ENCODE measurements at places on chromosomes 11 and 22.

- no peak for DNase-seq
Measured at GRCh38 chr11:74744277-74744676, 4.4 kb upstream of the RNF169 start.

GRCh38 chr11:64251016-64251752 is at the start of gene PLCB3:
TSS of gene PLCB3 (plus strand) at chr11:64251530. CDS start at chr11:64251650, 120 bp downstream.
- no peak for DNase-seq

DNA sequence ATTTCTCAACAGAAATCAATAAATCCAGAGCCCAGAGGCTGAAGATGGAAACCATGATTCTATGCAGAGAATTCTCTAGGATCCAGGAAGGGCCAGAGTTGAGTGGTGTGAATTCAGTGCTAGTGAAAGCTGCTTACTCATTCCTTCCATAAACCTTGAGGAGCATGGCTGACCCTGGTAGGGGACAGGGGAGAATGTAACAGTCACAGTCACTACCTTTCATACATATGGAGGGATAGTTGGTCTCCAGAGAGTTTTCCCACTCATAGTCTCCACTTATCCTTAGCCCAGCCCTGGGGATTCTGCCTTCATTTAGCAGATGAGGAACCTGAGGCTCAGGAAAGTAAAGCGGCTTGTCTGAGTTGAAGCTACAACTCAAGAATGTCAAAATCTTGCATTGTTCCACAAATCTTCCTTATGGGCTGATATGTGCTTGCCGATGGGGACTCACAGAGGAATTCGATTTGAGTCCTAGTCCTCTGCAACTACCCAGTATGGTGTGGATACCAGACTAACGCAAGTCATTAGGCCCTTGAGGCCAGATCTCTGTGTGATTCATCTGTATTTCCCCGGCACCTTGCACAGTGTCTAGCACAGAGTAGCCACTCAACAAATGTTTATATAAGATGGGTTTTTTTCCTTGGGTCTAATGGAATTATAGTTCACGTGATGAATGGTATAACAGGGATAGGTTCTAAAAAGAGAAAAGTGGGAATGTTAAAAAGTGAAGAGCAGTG is 3.7 kb upstream of the ANAPC15 start:
- DNase-seq = no peak

- no peak for DNase-seq
Measured at GRCh38 chr22:19951346-19951745, 9.7 kb upstream of the TXNRD2 start.

- no peak for DNase-seq
Measured at GRCh38 chr11:115117956-115118493, 386.2 kb downstream of the CADM1 start.

DNA sequence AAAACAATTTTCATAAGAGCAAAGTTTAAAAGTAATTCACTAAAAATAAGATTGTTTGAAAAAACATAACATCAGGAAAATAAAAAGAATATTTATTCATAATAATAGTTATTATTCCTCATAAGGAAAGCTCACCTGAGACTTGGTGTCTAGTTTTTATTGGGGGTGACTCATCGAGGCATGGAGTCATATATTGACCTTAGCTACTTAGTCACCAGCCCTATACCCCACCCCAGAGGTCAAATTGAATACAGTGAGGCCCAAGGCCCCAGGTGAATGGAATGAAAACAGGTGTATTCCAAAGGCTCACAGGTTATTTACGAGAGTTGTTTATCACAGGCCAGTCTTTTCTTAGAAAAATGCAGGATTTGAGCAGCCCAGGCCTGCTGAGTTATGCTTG is 36.9 kb downstream of the CNTF start:
- no peak for DNase-seq

DNA sequence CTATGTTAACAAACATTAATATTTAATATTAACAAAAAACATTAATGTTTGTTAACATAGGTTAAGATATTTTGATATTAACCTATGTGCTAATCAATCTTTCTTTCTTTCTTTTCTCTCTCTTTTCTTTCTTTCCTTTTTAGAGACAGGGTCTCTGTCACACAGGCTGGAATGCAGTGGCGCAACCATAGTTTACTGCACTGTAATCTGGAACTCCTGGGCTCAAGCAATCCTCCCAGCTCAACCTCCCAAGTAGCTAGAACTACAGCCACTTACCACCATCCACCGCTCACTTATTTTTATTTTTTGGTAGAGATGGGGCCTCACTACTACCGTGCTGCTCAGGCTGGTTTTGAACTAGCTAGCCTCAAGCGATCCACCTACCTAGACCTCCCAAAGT is 13.2 kb downstream of the SIK3 start:
- no peak for DNase-seq

- no peak for DNase-seq
Measured at GRCh38 chr11:6061475-6061874, 30.9 kb upstream of the OR56A1 start.

GRCh38 chr11:107018219-107018901 is at the start of gene GUCY1A2:
TSS of gene GUCY1A2 (minus strand) at chr11:107018476. CDS start at chr11:107018055, 421 bp downstream.
- DNase-seq = no peak

- peak; percentile 25 for DNase-seq
Measured at GRCh38 chr11:129895126-129896041, at the start of gene NFRKB. TSS of gene NFRKB (minus strand) at chr11:129895578. CDS start at chr11:129892849, 2,729 bp downstream.

DNA sequence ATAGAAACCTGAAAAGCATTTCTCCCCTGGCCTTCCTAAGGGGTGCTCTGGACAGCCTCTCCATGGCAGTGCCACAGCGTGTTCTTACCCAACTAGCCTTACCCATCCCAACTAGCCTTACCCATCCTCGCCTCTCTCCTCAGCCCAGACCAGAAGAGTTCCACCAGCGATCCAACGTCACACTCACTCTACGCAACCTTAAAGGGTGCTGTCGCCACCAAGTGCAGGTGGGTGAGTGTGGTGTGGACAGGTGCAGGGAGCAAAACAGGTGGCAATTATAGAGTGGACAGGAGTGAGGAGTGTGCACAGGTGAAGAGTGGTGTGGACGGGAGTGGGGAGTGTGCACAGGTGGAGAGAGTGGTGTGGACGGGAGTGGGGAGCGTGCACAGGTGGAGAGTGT is 17.8 kb downstream of the TMEM121B start:
- no peak for DNase-seq

DNA sequence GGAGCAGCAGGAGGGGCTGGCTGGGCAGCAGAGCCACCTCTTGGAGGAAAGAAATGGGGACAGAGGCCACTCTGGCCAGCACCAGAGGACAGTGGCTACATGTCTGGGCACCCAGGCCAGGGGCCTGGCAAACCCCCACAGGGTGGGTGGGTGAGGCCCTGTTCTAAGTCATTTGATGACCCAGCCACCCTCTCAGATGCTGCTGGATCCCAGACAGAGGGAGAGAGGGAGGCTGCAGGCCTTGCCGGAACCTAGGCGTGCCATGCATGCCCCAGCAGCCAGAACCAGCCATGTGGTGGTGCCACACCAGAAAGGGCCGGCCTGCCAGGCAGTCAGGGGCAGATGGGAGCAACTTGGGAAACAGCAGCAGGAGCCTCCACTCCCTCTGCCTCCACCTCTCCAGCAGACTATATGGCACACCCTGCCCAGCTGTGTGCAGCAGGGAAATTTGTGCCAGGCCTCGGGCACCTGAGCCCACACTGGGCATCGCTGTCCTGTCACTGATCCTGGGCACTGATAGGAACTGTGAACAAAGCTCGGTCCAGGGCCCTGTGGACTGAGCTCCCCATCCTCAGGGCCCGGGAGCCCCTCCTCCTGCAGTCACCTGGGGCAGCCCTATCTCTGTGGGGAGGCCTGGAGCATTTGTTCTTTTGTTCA is 45.2 kb downstream of the RTN4R start:
- no peak for DNase-seq

GRCh38 chr11:2363577-2364370 is 13.3 kb upstream of the CD81 start:
- no peak for DNase-seq

GRCh38 chr11:14443638-14444037 is 56.0 kb downstream of the COPB1 start:
- no peak for DNase-seq

DNA sequence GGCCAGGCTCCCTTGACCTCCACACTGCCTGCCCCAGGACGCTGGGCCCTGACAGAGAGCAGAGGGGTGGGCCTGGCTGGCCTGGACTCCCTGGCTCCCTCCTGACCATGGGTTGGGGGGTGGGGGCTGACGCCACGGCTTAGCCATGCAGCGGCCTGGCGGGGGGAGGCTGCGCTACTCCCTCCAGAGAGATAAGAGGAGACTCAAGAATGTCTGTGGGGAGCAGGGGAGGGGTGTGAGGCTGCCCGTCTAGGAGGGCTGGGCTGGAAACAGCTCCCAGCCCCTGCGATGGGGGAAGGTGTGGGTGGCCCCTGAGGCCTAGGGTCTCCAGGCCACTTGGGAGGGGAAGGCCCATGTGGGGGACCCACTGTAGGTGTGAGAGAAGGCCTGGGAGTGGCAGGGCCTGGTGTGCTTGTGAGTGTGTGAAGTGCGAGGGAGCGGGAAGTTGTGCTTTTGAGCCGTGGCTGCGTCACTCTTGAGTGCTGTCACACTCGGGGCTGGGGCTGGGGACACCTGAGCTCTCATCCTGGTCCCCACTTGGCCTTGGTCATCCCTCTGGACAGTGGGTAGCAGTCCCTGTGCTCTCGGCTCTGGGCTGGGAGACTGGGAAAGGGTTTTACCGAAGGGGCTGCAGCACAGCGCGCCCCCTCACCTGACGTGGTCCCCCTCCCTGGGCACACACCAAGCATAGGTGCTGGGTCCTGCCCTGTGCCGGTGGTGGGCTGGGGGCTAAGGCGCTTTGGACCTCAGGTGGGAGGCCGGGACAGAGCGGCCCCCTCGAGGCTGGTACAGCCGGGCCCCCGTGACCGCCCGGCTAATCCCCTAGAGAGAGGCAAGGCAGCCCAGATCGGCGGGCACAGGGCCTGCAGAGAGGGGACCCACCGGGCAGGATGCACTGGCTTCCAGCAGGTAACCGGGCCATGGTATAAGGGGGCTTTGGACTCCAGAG is 2.4 kb downstream of the MYRF start:
- no peak for DNase-seq

GRCh38 chr22:19892925-19893324 is 38.3 kb upstream of the GNB1L start:
- DNase-seq = no peak

- DNase-seq = no peak
Measured at GRCh38 chr11:57373146-57373545, 7.8 kb downstream of the PRG3 start.

GRCh38 chr22:50025993-50026392 is 13.4 kb upstream of the IL17REL start:
- DNase-seq = no peak

GRCh38 chr11:112451250-112451649 is 190.6 kb upstream of the PLET1 start:
- DNase-seq = no peak

- DNase-seq = no peak
Measured at GRCh38 chr11:7892059-7892699, 38.9 kb downstream of the OR10A6 start.

- no peak for DNase-seq
Measured at GRCh38 chr11:57662893-57663292, 5.0 kb upstream of the ZDHHC5 start.

GRCh38 chr11:119346605-119347004 is at the start of gene MFRP:
TSS of gene MFRP (minus strand) at chr11:119346705. CDS start at chr11:119346513, 192 bp downstream.
- no peak for DNase-seq

DNA sequence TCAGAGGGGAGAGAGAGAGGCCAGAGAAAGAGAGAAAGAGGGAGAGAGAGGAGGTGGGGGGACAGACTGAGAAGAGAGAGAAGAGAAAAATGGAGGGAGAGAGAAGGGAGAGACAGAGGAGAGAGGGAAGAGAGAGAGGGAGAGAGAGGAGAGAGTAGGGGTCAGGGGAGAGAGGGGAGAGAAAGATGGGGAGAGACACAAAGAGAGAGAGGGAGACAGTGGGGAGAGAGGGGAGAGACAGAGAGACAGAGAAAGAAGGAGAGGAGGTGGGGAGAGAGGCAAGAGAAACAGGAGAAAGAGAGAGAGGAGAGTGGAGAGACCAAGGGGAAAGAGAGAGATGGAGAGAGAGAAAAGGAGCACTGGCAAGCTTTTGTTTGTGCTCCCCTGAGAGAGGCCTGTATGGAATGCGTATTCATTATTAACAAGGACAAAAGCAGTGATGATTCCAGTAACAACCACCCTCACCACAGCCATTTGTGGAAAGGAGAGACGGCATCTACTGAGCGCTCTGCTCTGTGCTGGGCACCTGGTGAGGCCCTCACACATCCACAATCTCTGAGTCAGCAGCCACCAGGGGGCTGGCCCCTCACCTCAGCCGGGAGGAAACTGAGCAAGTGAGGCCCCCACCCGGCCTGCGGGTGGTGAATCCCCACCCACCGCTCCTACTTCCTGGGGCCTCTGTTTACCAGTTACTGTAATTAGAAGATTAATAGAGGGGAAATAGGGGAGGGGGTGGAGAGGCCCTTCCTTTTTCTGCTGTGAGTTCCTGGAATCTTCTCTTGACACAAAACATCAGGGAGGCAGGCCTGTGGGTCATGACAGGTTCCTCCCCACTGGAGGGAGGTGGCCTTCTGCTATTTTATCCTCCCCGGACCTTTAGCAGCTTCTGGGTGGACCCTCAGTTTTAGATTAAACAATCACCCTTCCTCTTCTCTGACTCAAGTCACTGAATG is 14.6 kb upstream of the MIAT start:
- DNase-seq = no peak

DNA sequence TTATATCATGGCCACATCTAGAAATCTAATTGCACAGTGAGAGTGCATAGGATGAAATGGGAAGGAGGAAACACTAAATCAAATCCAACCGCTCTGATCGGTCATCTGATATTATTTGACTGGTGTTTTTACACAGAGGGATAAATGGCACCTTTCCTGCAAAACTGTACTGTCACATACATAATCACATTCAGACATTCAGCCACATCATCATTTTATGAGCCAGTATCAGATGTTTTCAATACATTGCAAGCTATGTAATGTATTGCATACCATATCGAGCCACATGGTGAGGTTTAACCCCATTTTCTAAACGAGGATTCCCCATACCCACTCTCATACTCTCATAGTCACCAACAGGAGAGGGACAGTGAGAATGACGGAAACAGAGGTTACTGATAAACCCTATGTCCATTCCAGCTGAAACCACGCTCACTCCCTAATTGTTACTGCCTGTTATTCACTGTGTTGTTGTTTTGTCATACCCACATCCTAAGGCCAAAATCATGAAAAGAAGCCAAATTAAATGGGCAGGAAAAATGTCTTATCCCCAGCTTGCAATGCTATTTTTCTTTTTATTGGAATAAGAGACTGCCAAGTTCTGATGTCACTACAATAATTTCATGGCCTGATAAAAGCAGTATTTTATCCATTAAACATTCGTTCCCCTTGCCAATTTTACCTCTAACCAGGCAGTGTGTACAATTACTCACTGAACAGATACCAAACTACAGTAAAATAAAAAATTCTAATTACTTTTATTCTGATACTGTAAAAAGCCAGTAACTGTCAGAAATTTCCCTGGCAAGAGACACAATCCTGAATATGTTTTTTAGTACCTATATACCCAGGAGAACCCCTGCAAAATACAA is 9.0 kb downstream of the CDON start:
- DNase-seq = no peak

DNA sequence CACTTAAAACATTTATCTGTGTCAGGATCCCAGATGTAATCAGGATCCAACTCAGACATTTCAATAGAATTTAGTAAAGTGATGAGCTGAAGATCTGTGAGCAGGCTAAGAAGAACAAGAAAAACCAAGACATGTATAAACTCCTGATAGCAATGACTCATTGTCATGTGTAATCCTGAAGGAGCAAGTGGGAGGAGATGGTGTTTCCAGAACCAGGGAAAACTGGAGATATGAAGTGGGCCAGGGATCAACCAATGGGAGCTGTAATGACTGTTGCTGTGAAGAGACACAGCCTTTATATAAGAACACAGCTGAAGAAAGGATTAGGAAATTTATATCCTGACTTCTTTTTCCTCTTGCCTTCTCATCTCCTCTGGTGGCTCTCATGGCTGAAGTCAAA is 682.5 kb upstream of the ARHGAP42 start:
- DNase-seq = no peak

Data from cerebellar nuclear complex (tissue), 1 donor.